ENCODE measurements at places on chromosomes 1 and 21.
A peak's percentile ranks its signal among the peaks of the same experiment; 100 is the strongest.

GRCh38 chr1:215635827-215636226, 68.7 kb downstream of the KCTD3 start:
- DNase-seq = no peak

GRCh38 chr1:1219341-1219740, 5.4 kb upstream of the TNFRSF4 start:
- DNase-seq = peak; percentile 45

DNA sequence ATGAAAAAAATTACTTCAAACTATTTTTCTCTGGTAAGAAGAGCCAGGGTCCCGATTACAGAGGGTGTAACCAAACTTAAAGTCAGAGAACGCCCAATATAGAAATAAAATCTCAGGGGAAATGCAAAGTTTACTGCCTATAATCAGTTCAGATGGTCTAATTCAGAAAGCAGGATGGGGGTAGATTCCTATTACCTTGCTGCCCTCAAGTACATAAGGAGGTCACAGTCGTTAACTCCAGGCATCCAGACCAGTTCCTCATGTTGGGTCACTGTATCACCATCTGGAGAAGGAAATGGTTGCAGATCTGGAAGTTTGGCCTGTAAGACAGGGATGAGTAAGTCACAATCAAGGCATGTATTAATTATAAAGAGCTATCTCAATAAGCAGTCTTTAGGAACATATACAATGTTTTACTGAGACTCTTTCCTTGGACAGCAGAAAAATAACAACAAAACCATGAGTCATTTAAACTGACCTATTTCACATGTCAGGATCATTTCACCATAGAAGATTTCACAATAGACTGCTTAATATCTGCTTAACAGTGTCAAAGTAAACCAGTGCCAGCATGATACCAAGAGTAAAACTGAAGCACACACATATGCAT, 179.4 kb downstream of the SLC45A1 start:
- DNase-seq = no peak

- no peak for DNase-seq
Observed at GRCh38 chr1:110606657-110607535, 738 bp upstream of the KCNA2 start.

GRCh38 chr1:75991497-75992114, 59.4 kb upstream of the ASB17 start:
- DNase-seq = peak; percentile 54

GRCh38 chr1:242784084-242784483, 259.6 kb upstream of the PLD5 start:
- DNase-seq = no peak

- no peak for DNase-seq
Observed at GRCh38 chr1:87869567-87869966, 540.9 kb downstream of the LMO4 start.

DNA sequence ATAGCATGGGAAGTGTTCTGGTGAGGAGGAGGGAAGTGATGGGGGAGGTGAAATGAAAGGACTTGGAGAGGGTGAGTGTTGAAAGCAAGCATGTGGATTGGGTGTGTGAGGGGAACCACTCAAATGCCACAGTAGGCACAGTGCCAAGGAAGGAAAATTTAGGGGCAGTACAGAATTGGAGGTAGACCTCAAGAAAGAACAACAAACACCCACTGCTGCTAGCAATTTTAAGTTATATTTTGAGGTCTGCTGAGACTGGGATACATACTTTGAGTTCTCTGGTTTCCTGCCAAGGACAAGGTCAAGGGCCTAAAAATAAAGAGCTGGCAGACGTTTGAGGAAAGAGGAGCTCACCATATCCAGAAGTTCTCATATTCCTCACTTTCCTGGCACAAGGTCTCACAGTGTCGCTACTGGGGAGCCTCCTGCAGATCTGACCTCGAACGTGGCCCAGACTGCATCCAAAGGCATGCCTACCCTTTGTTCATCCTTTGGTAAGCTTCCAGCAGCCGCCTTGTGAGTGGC, 104.0 kb downstream of the BRINP2 start:
- no peak for DNase-seq

DNA sequence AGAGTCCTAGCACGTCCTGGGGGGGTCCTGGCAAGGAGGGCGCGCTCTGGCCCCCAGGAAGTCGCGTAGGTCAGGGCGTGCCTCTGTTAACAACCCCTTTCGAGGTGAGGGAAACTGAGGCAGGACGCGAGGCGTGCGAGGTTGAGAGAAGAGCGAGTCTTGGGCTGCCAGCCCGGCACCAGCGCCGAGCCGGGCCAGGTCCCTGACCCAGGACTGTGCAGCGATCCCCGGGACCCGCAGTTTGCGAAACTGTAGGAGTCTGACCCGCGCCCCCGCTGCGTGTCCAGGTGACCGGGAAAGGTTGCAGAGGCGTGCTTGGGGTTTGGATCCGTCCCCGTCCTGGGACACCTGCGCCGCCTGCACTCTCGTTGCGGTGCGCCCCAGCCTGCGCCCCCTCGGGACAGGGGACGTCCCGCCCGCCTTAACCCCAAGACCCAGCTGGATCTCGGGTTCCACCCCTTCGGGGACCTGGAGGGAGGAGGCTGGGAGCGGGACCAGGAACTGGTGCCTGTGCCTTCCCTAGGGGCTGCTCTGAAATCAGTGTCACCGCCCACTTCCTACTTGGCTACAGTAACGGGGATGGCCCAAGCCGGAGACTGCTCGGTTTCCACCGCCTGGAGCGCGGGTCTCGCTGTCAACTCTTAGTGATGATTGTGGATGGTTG, 493 bp downstream of the DISC1 start:
- no peak for DNase-seq

- DNase-seq = no peak
Observed at GRCh38 chr1:161502641-161503393, 2.4 kb upstream of the FCGR2A start.

GRCh38 chr1:91732291-91733107, 153.5 kb downstream of the TGFBR3 start:
- DNase-seq = no peak

- no peak for DNase-seq
Observed at GRCh38 chr1:204987689-204988088, 55.3 kb upstream of the CNTN2 start.

DNA sequence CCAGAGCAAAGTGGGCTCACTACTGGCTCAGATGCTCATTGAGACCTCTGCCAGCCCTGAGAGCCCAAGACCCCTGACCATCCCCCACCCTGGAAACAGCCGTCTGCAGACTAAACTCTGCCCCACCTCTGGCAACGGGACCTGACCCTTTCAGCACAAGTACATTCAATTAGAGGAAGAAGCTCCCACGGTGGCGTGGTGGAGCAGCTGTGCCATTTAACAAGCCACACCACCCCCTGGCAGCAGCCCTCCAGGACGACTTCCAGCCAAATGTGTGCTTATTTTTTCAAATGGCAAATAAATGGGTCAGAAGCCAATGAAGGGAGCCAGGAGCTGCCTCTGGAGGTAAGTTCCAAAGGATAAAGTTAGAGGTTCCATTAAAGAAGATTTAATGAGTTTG, 226.7 kb downstream of the NPHP4 start:
- no peak for DNase-seq

- no peak for DNase-seq
Observed at GRCh38 chr1:157515709-157516108, 36.6 kb downstream of the FCRL5 start.

DNA sequence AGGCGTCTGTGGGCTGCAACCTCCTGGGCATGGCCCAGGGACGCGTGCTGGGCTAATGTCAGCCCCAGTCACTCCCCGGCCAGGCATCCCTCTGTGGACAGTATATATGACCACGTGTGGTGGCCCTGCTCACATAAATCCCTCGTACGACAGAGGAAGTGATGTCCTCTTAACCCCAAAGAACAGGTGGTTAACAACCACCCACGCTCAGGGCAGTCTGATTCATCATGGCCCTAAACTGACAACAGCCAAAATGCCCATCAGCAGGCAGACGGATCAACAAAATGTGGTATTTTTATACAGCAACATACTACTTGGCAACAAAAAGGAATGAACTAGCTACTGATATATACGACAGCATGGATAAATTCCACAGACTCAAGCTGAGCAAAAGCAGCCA, 51.0 kb downstream of the ECE1 start:
- DNase-seq = no peak

DNA sequence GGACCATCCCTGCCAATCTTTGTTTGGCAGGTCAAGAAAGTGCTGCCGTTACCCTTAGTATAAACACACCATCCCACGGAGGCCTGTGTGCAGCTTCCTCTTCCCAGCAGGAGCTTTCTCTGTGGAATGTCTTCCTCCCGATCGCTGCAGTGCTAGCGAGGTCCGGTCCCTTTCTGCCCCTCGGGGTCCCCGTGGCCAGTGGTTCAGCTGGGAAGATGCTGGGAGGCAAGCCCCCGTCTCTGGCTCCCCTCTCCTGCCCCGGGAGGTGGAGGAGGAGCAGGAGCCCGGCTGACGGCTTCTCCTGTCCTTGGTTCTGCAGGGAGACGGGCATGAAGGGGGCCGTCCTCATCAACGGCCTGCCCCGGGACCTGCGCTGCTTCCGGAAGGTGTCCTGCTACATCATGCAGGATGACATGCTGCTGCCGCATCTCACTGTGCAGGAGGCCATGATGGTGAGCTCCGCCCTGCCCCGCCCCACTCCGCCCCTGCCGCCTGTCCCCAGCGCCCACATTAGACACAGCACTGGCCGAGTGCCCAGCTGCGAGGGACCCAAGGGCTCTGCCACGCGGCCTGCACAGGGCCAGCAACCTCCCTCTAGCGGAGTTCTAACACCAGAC, 42.1 kb downstream of the TFF3 start:
- no peak for DNase-seq

GRCh38 chr1:203691447-203691846, 64.8 kb downstream of the ATP2B4 start:
- DNase-seq = no peak

GRCh38 chr1:29640428-29640785, 404.1 kb downstream of the PTPRU start:
- DNase-seq = no peak

DNA sequence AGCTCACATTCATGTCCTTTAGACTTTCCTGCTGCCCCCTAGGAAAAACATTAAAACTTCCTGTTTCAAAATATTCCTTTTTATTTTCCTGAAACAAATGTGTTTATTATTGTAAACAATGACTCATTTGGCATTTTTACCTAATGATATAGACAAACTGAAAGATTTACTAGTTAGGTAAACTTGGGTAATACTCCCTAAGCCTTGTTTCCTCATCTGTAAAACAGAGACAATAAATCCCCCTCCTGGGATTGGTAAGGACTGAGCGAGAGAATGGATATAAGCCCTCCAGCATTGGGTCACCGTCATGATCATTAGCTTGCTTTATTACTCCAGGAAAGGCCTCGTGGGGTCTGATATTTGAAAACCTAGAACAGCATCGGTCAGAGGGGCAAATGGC, 59.8 kb downstream of the LPAR3 start:
- DNase-seq = no peak

- DNase-seq = no peak
Observed at GRCh38 chr1:41884256-41885230, 34.2 kb downstream of the HIVEP3 start.

DNA sequence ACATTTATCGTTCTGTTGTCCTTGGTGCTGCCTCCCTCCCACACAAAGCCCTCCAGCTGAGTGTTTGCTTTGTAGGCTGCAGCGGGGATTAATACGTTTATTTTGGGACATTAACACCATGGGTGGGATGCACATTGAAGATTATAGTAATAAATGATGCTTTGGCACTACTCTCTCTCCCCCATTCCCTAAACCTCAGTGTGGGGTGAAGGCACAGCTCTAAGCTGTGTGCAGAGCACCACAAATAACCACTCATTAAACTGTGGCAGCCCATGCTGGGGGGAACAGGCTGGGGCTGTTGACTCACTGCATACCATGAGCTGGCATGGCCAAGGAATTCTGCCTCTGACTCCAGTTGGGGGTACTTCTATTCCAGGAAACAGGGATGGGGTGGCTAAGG, 7.7 kb downstream of the PCP4L1 start:
- no peak for DNase-seq

DNA sequence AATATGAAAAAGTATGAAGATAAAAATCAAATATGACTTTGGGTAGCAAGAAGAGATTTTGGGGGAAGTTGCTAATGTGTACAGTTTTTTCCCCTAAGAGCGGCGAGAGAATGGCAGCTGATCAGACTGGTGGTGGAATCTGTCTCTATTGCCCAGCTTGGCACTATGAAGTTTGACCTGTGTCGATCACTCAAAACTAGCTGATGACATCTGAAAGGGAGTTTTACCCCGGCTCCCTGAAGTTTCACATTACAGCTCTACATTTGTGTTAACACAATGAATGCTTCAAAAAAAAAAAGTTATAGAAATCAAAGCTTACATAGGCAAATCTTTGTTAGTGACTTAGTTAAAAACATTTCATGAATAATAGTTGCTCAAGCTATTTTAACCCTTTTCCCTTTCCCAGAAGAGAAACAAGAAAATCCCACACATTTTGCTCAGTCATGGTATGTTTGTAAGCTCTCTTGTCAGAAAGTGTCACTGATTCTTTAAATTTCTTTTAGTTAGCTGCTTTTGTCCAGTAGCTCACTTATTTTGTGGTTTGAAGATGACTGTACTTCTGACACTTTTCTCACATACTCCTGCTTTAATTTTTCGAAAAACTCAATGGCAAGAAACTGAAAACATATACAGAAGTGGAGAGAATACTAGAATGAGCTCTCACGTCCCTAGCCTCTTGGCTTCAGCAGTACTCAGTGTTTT, 41.3 kb downstream of the DYRK1A start:
- DNase-seq = no peak

DNA sequence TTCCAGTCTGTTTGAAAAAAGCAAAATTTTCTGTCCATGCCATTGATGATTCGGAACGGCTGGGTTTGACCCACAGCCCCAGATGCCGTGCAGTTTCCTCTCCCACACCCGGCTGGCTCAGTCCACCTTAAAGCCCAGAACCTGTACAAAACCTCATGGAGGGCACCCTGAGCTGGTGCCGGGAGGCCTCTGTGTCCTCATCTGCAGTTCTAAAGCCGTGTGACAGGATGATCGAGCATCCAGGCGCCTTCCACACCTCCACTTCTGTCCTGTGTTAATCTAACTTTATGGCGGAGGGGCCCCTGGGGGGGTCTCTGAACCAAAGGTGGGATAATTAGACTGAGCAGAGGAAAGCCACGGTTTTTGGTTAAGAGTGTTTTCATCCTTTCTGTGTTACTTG, 49.6 kb downstream of the SLC37A1 start:
- DNase-seq = no peak

DNA sequence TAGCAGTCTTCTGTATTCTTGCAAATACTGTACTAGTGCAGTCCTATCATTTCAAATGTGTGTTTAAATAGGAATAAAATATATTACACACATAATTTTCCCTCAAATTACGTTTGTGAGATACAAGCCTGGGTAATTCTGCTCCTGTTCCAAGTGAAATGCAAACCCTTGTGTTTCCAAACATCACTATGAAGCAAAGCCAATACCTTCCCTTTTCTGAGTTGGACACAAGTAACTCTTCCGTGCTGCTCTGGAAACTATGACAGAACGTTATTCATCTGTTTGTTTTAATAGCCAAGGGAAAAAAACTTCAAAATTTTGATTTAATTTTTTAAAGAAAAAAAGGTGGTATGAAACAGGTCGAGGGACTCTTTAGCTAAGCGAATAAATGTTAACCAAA, 73.7 kb upstream of the UBE2U start:
- no peak for DNase-seq

GRCh38 chr1:45929257-45929687, 125.9 kb downstream of the MAST2 start:
- DNase-seq = no peak
